Skeletal muscle cell (primary cell): ENCODE measurements at places on chromosomes 5 and 9.

GRCh38 chr9:136714096-136714892 is 1.9 kb downstream of the DIPK1B start:
- DNase-seq: no peak

DNA sequence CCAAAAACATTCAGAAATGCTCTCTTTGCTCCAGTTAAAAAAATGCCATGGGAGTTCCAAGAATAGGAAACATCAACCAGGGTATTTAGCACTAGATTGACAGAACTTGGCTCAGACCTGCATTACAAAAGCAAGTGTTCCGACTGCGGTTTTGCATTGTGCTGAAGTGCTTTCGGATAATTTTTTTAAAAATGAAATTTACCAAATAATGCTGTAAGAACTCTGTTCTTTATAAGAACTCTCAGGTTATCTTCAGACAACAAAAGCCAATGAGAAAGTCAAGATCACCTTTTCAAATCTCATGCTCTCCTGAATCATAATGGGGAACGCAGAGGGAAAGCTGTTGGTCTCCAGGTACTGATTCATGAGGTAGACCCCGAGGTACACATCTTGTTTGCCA is 483 bp upstream of the PLPP6 start:
- no peak for DNase-seq

DNA sequence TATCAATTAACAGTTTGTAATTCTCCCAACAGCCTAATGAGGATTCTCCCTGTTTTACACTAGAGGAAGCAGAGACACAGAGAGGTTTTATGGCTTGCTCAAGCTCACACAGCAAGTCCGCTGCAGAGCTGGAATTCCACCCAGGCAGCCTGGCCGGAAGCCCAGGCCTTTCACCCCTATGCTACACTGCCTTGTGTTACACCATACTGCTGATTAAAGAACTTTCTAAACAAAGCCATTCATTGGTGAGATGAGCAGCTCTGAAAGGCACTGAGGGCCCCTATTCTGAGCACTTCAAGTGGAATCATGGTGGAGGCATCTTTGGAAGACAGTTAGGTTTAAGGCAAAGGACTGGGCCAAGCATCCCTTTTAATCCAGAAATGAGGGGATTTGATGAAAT is 14.7 kb upstream of the LARP1 start:
- no peak for DNase-seq

- DNase-seq: no peak
Measured at GRCh38 chr5:16934677-16935153, 1.4 kb downstream of the MYO10 start.

DNA sequence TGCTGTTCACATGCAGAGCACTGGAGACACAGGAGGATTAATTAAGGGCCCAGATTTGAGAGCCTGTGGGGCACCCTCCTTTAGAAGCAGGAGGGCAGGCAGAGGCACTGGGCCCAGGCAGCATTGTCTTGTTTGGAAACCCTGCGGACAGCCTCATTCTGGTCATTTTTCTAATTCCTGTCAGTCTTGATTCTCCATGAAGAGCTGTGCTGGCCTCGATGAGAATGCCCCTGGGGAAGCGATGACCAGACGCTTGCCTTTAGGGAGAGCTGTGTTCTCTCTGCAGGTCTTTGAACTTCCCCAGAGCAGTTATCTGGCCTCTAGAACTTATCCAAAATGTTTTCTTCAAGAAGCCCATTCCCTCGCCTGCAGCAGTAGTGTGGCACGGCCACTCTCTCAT is 117.8 kb upstream of the PTCH1 start:
- no peak for DNase-seq

GRCh38 chr5:12016159-12016746 is 112.0 kb upstream of the CTNND2 start:
- no peak for DNase-seq

DNA sequence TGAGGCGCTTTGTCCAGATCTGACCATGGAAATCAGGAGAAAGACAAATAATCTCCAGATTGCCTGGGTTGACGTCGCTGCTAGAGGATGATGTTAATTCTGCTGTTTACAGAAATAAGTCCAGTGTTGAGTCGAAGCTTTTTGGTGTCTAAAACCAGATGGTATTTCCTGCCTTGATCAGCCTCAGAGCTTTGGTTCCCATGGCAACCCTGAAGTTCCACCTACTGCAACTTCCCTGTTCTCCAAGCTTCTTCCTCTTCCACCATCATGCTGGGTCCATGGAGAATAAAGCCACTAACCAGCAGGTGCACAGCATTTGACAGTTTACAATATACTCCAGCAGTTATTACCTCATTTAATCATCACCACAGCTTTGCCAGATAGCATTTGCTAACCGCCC is 18.0 kb upstream of the GABBR2 start:
- DNase-seq: no peak

DNA sequence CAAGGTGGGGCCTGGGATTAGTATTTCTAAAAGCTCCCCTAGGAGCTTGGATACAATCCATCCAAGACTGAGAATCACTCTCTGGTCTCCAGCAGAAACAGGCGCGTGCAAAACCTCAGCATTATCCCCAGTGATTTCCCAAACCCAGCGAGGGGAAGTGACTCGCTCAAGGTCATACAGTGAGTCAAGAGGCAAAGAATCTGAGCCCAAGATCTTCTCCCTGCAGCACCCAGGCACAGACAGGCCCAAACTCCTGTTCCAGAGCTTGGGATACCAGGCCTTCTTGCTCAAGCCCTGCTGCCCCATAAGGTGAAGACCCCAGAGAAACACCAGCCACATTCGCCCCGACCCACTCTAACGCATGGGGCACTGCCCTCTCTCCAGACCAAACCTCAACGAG is 33.2 kb downstream of the SHB start:
- DNase-seq: no peak

GRCh38 chr9:117412006-117412715 is 2.7 kb downstream of the ASTN2 start:
- no peak for DNase-seq
